Stimulated activated naive CD8-positive, alpha-beta T cell treated with anti-CD3 and anti-CD28 coated beads, Interleukin-15, Interleukin-2, amounts not matched to agents 100 U/mL and 50 U/mL, for 24 hours (primary cell): ENCODE measurements at places on chromosomes 12 and 14.

GRCh38 chr14:50225067-50225973 lies 6.1 kb downstream of the SOS2 start:
- no peak for DNase-seq

GRCh38 chr14:20375471-20375870 lies 32.0 kb downstream of the PARP2 start:
- DNase-seq = no peak

GRCh38 chr12:129765719-129766118 lies 138.1 kb downstream of the TMEM132D start:
- DNase-seq = no peak

GRCh38 chr14:58812050-58812910 lies 174.5 kb downstream of the DACT1 start:
- no peak for DNase-seq

DNA sequence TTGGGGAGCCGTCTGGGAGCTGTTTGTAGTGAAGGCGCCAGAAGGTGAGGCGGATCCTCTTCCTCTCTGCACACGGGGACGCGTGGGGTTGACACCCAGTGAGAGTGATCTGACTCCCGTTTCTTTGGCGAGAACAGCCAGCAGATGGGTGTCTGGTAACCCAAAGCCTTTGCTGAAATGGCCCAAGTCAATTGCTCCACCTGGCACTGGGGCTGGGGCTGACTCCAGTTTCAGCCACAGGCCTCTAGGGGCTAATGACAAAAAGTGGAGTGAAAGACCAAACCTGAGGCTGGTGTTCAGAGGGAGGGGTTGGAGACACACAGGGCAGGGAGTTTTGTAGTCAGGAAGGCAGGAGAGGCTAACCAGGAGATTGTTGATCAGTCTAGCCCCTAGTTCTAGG lies 87.0 kb downstream of the FRMD6 start:
- DNase-seq = no peak

GRCh38 chr14:104294628-104294982 lies 156.2 kb downstream of the KIF26A start:
- DNase-seq = no peak

DNA sequence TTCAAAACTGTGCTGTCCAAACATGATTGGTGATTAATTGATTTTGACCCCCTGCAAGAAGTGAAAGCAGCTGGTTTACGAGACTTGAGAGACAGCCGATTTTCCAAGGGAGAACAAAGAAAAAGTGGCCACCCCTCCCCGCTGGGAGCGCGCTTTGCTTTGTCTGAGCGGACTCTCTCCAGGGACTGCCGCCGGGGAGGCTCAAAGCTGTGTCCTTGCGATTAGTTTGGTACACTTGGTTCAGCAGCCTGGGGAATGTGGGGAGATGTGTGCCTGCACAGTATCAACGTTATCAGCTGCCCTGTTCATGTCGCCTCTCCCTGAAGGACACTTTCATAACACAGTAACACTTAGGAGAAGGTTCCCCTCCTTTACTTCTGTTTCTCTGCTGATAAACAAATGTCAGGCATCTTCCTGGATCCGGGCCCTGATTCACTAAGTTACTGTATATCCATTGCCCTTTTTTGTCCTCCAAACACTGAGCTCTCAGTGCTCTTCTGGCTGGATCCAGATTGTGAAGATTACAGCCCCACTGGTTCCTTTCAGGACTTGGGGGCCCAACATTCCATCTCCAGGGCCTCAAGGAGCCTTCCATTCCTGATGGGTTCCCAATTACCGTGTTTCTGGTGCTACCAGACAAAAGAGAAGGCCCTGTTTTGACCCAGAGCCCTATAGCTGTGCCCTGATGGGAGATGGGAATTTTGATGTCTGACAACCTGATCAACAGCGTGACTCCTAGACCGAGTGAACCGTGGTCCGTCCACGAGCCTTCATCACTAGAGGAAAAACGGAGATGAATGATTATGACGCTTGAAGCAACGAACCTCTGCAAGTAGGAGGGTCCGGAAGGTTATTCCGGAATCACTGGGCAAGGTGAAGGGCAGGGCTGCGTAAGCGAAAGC lies 31.7 kb upstream of the TUBA1C start:
- DNase-seq = no peak
